ENCODE measurements at places on chromosomes 16 and 17.

- peak; percentile 38 for DNase-seq
These were observed 277.2 kb upstream of the CCL2 start for GRCh38 chr17:33977729-33978514.

DNA sequence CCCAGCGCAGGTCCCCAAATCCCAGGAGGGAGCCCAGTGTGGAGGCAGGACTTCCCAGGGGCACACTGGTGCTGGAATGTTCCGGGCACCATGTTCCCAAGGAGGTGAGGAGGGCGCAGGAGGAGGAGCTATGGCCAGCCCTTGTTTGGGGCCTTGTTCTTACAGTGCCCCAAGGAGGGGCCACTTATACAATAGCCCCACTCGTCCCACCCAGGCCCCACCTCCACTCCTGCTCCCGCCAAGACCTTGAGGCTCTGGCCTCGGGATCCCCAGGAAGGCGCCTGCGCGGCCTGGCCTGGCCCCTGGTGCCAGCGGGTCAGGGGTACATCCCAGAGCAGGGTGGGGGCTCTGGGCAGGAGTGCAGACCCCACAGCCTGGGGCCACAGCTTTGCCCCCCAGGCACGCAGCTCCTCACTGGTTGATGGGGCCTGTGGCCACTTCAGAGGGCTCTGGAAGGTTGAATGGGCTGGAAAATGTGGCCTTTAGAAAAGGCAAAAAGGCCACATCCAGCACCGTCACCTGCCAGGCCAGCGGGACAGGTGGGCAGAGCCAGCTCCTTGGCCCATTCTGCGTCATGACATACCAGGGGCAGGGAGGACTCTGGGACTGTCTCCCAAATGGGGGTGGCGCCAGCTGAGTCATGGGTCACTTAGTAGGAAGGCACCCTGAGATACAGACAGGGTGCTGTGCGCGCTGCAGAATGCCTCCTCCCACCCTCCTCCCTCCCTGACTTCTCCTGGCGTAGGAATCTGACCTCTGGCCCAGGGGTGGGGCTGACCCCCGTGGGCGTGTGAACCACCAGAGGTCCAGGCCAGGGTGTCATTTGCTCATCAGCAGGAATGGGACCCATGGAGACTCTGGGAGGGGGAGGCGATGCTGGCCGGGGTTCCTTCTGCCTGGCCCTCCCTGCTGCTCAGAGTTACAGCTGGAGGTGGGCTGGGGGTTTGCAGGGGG lies 32.3 kb upstream of the PVALEF start:
- no peak for DNase-seq

DNA sequence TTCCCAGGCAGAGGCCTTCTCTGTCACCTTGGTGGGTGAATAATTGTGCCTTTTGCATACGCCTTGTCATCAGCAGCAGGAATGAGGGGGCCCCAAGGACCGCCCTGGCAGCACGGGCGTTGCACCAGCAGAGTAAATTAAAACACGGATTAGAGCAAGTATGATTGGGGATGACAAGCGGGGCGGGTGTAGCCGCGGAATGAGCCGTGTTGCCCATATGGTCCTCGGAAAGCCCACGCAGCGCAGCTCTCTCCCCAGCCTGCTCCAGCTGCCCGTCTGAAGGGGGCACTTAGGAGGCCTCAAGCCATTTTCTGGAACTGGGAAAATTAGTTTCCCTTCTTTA lies 299.4 kb upstream of the IRX3 start:
- no peak for DNase-seq

GRCh38 chr16:55746081-55746480 lies 86.8 kb downstream of the CES1 start:
- no peak for DNase-seq

GRCh38 chr17:47120521-47121095 lies 68.5 kb downstream of the CDC27 start:
- no peak for DNase-seq

GRCh38 chr16:46713634-46714033 lies 24.2 kb downstream of the ORC6 start:
- DNase-seq = no peak

GRCh38 chr17:65853816-65854215 lies 292.4 kb upstream of the AXIN2 start:
- no peak for DNase-seq
